ENCODE measurements at places on chromosomes 2 and 18.

DNA sequence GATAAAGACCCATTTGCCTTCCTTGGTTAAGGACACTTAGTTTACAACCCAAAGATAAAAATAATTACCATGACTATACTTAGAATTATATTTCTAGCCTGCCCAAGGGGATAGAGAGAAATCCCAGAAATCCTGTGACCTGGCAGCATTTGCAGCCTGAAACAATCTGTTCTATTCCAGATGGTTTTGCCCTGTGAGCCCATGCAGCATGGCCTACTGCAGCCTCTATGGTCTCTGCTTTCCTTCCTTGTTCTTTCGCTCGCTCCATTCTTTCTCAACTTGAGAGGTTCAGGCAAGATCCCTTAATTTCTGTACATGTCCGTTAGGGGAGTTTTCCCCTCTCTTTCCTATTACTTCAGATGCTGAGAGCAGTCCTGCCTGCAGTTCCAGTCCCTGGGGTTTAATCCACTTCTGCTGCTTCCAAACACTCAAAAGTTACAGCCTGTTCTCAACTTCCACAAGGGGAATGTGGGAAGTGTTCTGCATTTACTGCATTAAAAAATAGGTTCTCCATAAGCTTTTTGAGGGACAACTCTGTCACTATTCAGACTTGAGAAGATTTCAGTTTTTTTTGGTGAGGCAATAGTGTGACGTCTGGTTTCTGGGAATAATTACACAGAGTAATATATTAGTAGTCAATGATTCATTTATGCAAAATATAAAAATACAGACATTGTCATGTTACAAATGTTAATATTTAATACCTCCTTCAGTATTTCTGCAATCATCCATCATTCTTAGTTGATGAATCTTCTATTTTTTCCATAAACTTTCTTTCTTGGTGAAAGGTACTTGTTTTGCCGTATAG is 80.3 kb downstream of the CDCA7 start:
- H3K4me3 ChIP-seq: no peak overlapping the region
- no peaks in the 10 kb centered on the region for H3K27me3 ChIP-seq
- H3K27ac ChIP-seq: no peak overlapping the region
- H3K4me1 ChIP-seq: no peaks in the 10 kb centered on the region
- DNase-seq: no peak
- no peaks in the 10 kb centered on the region for H3K36me3 ChIP-seq

DNA sequence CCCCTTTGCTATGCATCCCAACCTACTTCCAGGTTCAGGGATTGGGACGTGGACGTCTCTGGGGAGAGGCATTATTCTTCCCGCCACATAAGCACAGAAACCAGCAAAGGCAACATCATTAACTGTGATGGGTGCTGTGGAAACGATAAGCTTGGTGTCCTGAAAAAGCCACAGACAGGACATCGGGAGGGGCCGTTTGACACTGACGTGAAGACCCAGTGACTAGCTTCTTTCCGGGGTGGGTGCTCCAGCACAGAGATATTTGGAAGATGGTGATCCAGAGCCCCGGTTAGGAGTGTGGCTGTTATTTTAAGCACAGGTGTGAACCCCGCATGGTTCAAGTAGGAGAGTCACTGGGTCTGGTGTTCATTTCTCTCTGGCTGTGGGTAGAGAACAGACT is 163.8 kb upstream of the HDAC4 start:
- no peaks in the 10 kb centered on the region for H3K36me3 ChIP-seq
- DNase-seq: no peak
- H3K4me1 ChIP-seq: no peaks in the 10 kb centered on the region
- no peak overlapping the region for H3K4me3 ChIP-seq

- H3K27me3 ChIP-seq: no peaks in the 10 kb centered on the region
- no peak overlapping the region for H3K4me3 ChIP-seq
These were observed 35.4 kb upstream of the REEP1 start for GRCh38 chr2:86372641-86373502.

GRCh38 chr2:159591221-159591620 is 25.1 kb downstream of the BAZ2B start:
- no peaks in the 10 kb centered on the region for H3K27me3 ChIP-seq
- H3K4me3 ChIP-seq: no peak overlapping the region

- H3K4me1 ChIP-seq: no peaks in the 10 kb centered on the region
- no peak overlapping the region for H3K4me3 ChIP-seq
- no peak for DNase-seq
- no peaks in the 10 kb centered on the region for H3K27me3 ChIP-seq
- H3K36me3 ChIP-seq: no peaks in the 10 kb centered on the region
These were observed 380.8 kb upstream of the ACVR2A start for GRCh38 chr2:147463881-147464520.

DNA sequence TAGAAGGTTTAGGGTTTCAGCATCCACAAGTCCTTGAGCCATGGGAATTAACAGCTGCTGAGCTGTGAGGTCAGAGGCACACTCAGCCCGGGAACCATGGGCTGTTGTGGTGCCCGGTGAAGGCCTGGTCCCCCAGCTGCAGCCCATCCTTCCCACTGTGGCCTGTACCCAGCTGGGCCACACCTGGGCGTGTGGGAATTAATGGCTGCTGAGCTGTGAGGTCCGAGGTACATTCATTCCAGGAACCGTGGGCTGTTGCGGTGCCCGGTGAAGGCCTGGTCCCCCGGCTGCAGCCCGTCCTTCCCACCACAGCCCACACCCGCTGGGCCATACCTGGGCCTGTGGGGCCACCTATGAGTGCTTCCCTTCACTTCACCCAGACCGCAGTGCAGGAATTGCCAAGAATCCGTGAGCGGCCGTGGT is 25.2 kb downstream of the TMEM18 start:
- H3K36me3 ChIP-seq: no peaks in the 10 kb centered on the region
- DNase-seq: no peak
- H3K27me3 ChIP-seq: no peaks in the 10 kb centered on the region
- peaks cover 15% of the 10 kb centered on the region for H3K4me1 ChIP-seq

GRCh38 chr2:153228904-153229303 is 249.7 kb downstream of the RPRM start:
- no peaks in the 10 kb centered on the region for H3K27me3 ChIP-seq
- H3K36me3 ChIP-seq: no peaks in the 10 kb centered on the region
- H3K4me1 ChIP-seq: no peaks in the 10 kb centered on the region

DNA sequence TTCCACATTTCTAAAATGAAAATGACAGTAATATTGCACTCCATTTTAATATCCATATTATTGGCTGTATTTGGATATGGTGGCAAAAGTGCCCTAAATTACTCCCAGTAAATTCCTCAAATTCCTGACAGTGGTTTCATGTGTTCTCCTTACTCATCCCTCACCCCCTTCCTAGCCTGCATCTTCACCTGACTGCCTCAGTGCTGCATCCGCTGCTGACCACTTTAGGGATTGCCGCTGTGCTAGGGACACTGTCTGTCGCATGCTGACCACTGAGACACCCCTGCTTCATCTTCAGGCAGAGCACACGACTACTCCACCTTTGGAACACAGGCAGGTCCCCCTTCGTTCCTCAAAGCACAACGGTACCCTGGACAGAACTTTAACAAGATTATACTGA is 32.6 kb downstream of the DSEL start:
- H3K4me1 ChIP-seq: no peaks in the 10 kb centered on the region
- H3K4me3 ChIP-seq: no peak overlapping the region
- H3K27me3 ChIP-seq: no peaks in the 10 kb centered on the region
- no peaks in the 10 kb centered on the region for H3K36me3 ChIP-seq
- no peak for DNase-seq

DNA sequence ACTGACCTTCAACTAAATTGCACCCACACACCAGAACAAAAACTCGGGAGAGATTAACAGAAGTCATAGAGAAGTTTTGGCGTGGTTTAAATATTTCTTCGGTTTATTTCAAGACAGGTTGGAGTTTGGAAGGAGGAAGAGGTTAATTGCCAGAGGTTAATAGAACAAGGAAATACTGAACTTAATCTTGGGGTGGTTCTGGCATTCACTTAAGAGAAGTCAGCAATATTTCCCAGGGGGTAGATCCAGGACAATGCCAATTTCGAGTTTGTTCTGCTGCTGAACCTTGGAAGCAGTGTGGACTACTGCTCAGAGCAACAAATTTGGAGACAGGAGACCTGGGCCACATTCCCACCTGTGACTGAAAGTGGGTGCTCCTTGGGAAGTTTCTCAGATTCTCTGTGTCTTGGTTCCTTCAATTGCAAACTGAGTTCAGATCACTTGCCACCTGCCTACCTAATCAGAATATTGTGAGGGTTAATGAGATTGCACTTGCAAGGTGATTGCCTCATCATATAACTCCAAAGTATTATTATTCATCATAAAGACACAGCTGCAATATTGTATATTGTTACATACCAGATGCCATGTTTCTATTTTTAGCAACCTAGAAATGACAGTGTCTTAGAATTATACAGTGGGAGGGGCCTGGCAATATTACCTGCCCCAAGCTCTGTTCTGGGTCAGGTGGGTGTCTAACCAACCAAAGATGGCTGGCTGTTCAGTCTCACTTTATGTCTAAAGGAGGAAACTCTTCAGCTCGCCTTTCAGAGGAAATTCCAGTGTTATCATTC is 217.4 kb downstream of the CDCA7 start:
- no peak overlapping the region for H3K4me3 ChIP-seq
- no peaks in the 10 kb centered on the region for H3K36me3 ChIP-seq
- H3K27me3 ChIP-seq: no peaks in the 10 kb centered on the region
- no peak overlapping the region for H3K27ac ChIP-seq
- no peaks in the 10 kb centered on the region for H3K4me1 ChIP-seq

DNA sequence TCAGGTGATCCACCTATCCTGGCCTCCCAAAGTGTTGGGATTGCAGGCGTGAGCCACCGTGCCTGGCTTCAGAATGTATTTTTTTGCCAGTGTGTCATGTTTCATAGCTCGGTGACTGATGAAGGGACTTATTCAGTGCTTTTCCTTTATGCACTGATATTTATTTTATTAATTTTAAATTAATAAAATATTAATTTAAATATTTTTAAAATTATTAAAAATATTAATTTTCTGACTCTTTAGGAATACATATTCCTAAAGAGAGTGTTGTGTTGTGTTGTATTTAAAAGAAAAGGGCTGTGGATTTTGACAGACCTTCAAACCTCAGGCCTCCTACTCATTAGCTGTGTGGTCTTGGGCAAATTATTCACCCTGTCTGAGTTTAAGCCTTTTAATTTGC is 22.3 kb downstream of the RAB27B start:
- H3K27me3 ChIP-seq: no peaks in the 10 kb centered on the region
- H3K4me1 ChIP-seq: no peaks in the 10 kb centered on the region
- no peak for DNase-seq
- no peak overlapping the region for H3K4me3 ChIP-seq
